ENCODE measurements at places on chromosomes 1 and 21.

- DNase-seq: no peak
These were observed 1217.8 kb upstream of the ADGRL2 start for GRCh38 chr1:80582980-80583379.

GRCh38 chr1:92964316-92964715, 3.1 kb upstream of the DIPK1A start:
- DNase-seq: no peak

DNA sequence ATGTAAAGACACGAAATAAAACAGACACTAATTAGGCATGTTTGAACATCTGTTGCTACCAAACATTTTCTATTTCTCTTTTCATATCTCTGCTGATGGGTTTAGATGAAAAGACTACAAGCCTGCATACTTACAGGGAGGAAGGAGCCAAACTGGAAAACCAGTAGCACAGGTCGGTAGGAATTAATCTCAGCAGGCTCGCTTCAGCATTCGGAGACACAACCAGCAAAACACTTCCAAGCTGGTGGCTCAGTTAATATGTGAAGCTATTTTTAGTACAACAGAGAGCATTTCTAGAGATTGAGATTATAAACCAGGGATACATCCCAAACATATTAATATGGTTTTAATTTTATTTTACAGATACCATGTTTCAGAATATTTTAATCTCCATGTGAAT, 300.9 kb upstream of the GREM2 start:
- DNase-seq: no peak

GRCh38 chr1:18751425-18751824, 108.0 kb downstream of the TAS1R2 start:
- DNase-seq: no peak

GRCh38 chr1:16960560-16961296, 19.7 kb downstream of the MFAP2 start:
- DNase-seq: peak; percentile 84

DNA sequence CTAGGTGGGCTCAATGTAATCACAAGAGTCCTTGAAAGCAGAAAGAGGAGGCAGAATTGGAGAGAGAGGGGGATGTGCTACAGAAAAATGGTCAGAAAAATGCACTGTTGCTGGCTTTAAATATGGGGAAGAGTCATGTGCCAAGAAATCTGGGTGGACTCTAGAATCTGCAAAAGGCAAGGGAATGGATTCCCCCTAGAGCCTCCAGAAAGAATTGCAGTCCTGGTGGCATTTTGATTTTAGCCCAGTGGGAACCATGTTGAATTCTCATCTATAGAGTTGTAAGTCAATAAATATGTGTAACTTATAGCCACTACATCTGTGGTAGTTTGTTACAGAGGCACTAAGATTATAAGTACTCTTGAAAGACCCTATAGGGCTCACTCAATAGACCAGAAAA, 210.3 kb downstream of the ASTN1 start:
- no peak for DNase-seq

Measured in HuH-7.5 (cell line).